ENCODE measurements at places on chromosomes 7 and 10.

DNA sequence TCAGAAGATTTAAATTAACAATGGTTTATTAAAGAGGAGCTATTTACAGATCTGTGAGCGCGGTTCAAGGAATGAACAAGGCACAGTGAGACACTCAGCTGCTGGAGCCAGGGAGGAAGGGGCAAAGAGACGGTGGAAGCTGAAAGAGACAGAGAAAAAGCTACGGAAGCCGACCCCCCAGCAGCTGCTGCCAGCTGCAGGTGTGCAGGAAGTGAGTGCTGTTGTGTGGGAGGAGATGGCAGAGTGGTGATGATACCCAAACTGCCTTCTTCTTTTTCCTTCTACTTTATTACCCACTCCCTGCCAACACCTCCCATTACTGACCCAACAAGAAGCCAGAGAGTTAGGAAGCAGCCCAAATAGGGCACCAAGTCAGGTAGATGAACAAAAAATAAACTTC is 41.9 kb upstream of the MBL2 start:
- H3K27ac ChIP-seq, result no peak overlapping the region
- no peak overlapping the region for H3K4me3 ChIP-seq
- H3K36me3 ChIP-seq, result no peaks in the 10 kb centered on the region

- H3K27me3 ChIP-seq, result peaks cover 26% of the 10 kb centered on the region
- no peaks in the 10 kb centered on the region for H3K36me3 ChIP-seq
- no peak for DNase-seq
- no peak overlapping the region for H3K4me3 ChIP-seq
- H3K27ac ChIP-seq, result no peak overlapping the region
These were observed 14.2 kb downstream of the HK1 start for GRCh38 chr10:69292459-69292858.

- no peak for DNase-seq
- H3K27ac ChIP-seq, result no peak overlapping the region
- H3K27me3 ChIP-seq, result no peaks in the 10 kb centered on the region
- H3K4me3 ChIP-seq, result no peak overlapping the region
These were observed 336.5 kb upstream of the PRKCQ start for GRCh38 chr10:6916601-6917000.

GRCh38 chr7:131741446-131741845 is 185.0 kb upstream of the PODXL start:
- H3K4me3 ChIP-seq, result no peak overlapping the region
- H3K27me3 ChIP-seq, result peaks cover 7% of the 10 kb centered on the region
- DNase-seq, result no peak
- no peaks in the 10 kb centered on the region for H3K4me1 ChIP-seq
- no peak overlapping the region for H3K27ac ChIP-seq

- H3K4me1 ChIP-seq, result no peaks in the 10 kb centered on the region
- no peak overlapping the region for H3K27ac ChIP-seq
- H3K4me3 ChIP-seq, result no peak overlapping the region
- H3K27me3 ChIP-seq, result no peaks in the 10 kb centered on the region
- DNase-seq, result no peak
These were observed 296.1 kb downstream of the GLRX3 start for GRCh38 chr10:130432271-130432670.

DNA sequence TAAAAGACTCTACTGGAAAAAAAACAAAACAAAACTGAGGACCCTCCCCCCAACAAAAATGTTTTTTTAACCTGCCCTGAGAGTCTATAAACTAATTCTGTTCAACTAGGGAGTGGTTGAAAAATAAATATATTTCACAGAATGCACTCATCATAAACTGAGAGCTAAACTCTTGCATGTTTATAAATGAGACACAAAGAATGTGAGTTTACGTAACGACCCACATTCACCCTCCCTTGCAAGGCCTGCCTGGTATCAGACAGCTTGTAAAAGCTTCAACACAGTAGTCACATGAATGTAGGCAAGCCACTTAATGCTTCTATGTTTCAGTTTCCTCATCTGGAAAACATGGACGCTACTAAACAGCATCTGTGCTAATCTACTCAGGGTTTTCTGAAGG is 50.3 kb downstream of the JAZF1 start:
- H3K4me3 ChIP-seq, result no peak overlapping the region
- no peaks in the 10 kb centered on the region for H3K27me3 ChIP-seq
- DNase-seq, result no peak

- no peaks in the 10 kb centered on the region for H3K27me3 ChIP-seq
- no peak overlapping the region for H3K27ac ChIP-seq
- DNase-seq, result no peak
- H3K4me1 ChIP-seq, result no peaks in the 10 kb centered on the region
- no peaks in the 10 kb centered on the region for H3K36me3 ChIP-seq
These were observed 61.5 kb upstream of the RAPGEF5 start for GRCh38 chr7:22418251-22419046.

DNA sequence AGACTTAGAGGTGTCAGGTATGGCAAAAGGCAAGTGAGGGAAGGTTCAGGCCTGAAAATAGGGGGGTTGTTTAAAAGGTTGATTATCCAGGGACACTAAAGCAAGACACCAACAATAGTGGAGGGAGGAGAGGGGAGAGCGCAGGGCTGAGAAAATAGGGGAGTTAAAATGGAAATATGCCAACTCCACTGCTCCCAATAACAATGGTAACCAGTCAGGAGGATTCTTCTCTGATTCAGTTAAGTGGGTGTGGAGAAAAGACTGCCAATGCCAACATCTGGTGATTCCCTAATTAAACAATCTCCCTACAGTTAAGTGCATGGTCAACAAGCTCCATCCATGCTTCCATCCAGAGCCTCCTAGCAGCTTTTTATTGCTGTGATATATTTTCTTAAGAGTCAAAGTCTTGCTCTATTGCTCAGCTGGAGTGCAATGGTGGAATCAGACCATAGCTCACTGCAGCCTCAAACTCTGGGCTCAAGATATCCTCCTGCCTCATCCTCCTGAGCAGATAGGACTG is 183.3 kb downstream of the JAZF1 start:
- no peaks in the 10 kb centered on the region for H3K36me3 ChIP-seq
- no peak overlapping the region for H3K27ac ChIP-seq
- no peaks in the 10 kb centered on the region for H3K27me3 ChIP-seq
- DNase-seq, result no peak
- no peak overlapping the region for H3K4me3 ChIP-seq
- peaks cover 9% of the 10 kb centered on the region for H3K4me1 ChIP-seq

DNA sequence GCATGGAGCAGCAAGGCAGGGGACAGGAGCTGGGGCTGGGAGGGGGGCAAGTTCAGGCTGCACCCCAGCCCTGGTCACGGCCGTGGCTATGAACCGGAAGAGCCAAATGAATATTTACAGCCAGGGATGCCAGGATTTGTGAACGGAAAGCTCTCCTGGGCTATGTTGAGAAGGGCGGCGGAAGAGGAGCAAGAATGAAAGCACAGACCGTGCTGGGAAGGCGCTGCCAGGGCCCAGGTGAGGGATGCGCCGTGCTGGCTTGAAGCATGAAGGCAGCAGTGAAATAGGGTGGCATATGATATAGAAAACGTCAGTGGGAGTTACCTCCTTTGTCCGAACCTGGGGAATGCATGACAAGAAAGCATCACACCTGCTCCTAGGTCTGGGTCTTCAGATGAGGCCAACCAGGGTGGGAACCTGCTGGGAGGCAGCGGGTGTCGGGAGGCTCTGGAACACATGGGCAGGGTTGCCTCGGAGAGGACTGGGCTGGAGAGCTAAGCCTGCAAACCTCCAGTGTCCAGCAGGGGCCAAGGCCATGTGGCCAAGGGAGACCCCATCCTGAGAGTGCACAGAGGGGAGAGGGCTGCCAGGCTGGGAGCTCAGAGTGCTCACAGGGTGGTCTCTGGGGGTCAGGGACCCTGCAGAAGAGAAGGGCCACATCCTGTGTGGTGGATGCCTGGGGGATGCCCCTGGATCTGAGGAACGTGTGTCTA is 120.6 kb upstream of the TCERG1L start:
- no peak for DNase-seq
- H3K27me3 ChIP-seq, result no peaks in the 10 kb centered on the region
- H3K4me3 ChIP-seq, result no peak overlapping the region
- no peaks in the 10 kb centered on the region for H3K36me3 ChIP-seq
- H3K27ac ChIP-seq, result no peak overlapping the region

All from SK-N-SH (cell line).